ENCODE measurements at places on chromosomes 13 and 19. TPM values are rescaled to one million over a fixed set of nuclear protein-coding genes. Genes with fewer than 3 reads are reported as not detected.

- no peak for DNase-seq
These were observed 171.7 kb upstream of the MAB21L1 start for GRCh38 chr13:35648201-35648600.

- DNase-seq = no peak
These were observed 788.0 kb upstream of the ATXN8OS start for GRCh38 chr13:69319656-69320055.

DNA sequence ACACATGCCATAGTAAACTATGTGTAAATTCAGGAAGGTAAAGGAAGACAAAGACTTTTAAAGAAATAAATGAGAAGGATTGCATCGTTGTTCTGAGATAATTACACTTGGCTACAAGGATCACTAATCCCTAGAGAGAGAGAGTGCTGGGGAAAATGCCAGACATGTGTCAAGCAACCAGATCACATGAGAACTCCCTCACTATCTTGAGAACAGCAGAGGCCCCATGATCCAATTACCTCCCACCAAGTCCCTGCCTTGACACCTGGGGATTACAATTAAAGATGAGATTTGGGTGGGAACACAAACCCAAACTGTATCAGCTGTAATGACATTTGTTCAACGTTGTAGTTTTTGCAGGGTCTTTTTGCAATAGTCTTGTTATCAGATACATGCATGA is 1600.9 kb upstream of the MIR17HG start:
- DNase-seq = no peak

DNA sequence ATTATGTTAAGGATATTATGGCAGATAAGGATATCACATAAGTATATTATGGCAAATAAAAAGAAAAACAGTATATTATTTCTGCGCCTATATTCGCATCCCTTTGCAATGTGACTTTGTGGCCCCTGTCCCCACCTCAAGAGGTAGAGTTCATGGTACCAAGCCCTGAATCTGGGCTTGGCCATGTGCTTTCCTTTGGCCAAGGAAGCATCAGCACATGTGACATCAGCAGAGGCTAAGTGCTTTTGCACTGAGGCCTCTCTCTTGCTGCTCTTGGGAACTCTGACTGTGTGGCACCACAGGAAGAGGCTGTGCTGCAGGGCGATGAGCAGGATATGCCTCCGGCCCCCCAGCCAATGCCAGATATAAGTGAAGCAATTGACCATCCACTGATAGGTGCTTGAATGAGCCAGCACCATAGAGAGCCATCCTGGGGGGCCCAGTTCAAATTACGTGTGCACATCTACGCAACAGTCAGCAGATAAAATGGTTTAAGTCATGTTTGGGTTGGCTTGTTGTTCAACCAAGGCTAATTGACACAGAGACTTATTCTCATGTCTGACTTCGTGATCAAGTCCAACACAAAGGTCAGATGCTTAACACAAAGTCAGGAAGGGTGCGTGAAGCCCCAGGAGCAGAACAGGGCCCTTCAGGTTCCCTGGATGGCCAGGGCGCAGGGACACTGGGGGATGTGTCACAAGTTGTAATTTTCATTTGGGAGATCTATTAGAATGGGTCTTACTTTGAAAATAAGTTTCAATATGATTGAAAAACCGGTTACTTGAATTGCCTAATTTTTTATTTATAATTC is 173.3 kb downstream of the COL4A1 start:
- no peak for DNase-seq

GRCh38 chr13:67353941-67354340 is 123.8 kb upstream of the PCDH9 start:
- no peak for DNase-seq

DNA sequence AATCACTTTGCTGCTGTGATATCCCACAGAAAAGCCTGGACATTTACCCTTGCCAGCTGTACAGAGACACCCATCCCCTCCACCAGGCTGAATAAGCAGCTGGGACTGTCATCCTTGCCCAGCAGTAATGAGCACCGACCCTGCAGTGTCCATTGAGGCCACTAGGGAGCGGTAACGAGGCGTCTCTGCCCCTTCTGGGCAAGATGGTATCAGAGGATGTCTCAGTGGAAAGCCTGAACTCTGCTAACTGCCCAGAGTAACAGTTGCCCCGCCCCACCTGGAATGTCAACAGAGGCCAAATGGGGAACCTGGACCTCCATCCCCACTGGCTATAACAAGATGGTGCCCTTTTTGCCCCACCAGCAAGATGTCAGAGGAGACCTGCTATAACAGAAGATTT is 22.8 kb upstream of the CEACAM20 start:
- no peak for DNase-seq

GRCh38 chr19:4576016-4576933 is 16.8 kb upstream of the SEMA6B start:
- peak; percentile 82 for DNase-seq

DNA sequence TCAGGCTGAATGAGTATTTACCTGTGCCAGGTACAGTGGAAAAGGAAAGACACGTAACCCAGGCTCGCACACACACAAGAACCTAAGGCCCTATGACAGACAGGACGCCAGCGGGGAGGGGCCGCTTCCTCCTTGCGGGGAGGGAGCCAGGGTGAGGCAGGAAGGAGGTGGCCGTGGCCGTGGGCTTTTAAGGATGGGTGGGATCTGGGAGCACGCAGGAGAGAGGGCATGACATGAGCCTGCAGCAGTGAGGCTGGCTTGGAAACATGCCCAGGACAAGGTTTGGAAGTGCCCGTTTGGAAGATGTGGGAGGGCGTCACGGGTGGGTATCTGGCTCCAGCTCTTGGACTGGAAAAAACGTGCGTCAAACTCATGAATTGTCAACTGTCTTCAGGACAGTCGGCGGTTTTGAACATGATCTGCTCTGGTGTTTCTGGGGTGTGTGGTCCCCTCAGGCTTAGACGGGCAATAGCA is 20.1 kb downstream of the SH3GL1 start:
- no peak for DNase-seq

- DNase-seq = no peak
These were observed 37.7 kb downstream of the RGCC start for GRCh38 chr13:41495044-41495443.

DNA sequence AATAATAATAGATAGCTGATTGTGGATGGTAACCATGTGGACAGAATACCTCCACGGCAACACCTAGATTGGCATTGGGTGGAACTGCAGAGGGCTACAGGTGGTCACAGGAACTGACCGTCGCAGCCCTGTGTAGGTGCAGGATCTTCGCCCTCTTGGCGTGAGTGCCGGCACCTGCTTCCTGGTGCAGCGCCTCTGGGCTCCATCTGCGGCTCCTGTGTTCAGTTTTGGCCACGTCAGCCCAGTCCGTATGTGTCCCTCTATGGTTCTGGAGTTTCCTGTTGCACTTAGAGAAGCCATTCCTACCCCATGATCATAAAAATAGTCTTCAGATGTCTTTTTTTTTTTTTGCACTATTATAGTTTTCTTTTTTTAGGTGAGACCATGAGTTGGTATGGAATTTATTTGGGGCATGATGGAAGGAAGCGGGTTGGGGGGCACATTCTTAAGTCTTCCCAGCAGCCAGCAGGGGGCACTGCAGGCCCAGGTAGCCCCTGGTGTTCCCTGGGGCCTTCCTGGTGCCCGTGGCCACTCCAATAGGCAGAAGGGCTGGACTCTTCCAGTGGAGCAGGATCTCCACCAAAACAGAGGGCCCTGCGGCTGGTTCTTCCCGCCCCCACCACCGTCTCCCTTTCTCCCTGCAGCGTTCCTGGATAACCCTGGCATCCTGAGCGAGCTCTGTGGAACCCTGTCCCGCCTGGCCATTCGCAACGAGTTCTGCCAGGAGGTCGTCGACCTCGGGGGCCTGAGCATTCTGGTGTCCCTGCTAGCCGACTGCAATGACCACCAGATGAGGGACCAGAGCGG is 10.1 kb upstream of the SLC25A42 start:
- no peak for DNase-seq

GRCh38 chr13:74586847-74587246 is 452.6 kb upstream of the KLF12 start:
- DNase-seq = no peak

FPR2 gene
- not detected for total RNA-seq

REEP6 gene
- 3.9 TPM for total RNA-seq

ATP8B3 gene
- 6.0 TPM for total RNA-seq
